ENCODE measurements at places on chromosomes 4 and X. TPM values are rescaled to one million over a fixed set of nuclear protein-coding genes. Genes with fewer than 3 reads are reported as not detected.
A peak's percentile ranks its signal among the peaks of the same experiment; 100 is the strongest.

DNA sequence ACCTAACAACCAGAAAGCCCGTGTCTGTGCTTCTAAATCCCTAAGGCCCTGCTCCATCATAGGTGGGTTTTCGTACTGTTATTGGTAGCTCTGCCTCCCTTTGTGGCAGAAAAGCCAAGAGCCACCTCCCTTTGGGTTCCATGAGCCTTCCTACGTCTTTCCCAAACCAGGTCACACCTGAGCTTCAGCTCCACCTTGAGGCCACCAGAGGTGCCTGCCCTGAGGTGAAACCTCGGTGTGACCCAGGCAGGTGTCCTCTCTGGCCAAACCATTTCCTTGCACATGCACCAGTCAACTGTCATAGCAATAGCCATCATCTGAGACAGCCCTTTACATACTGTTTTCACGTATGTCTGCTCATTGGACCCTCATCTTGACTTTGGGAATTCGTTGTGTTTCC is 188.0 kb upstream of the RBPJ start:
- no peak for DNase-seq

DNA sequence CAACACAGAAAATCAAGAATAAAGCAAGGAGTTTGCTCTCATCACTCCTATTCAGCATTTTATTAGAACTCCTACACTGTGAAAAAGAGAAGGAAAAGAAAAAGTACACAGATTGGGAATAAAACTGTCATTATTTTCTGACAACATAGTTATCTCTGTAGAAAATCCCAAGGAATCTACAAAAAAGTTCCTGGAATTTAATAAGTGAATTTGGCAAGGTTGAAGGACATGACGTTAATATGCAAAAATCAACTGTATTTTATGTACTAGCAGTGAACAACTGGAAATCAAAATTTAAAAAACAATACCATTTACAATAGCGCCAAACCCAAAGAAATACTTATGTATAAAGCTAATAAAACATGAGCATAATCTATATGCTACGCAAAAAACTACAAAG is 26.3 kb downstream of the CHIC2 start:
- DNase-seq = no peak

Gene FAM9B
- not detected for polyA plus RNA-seq

GRCh38 chrX:129235903-129236302 is 287.4 kb downstream of the SMARCA1 start:
- DNase-seq = no peak

GRCh38 chr4:74665346-74665745 is 129.0 kb downstream of the BTC start:
- peak; percentile 67 for DNase-seq

DNA sequence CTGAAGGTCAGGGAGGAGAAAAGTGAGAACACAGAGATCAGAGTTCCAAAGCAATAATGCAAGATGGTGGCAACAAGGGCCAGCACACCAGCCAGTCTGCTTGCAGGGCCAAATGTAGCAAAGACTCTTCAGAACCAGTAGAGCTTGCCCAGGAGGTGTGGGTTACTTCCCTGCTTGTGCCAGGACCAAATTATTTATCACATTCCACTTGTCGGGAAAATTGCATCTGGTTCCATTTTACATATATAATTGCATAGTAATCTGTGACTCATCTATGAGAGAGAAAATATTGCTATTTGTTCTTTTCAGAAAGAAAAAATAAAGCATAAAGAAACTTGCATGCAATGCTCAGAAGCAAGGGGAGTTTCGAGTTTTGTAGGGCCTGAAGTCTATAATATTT is 41.4 kb downstream of the MAML3 start:
- DNase-seq = no peak

DNA sequence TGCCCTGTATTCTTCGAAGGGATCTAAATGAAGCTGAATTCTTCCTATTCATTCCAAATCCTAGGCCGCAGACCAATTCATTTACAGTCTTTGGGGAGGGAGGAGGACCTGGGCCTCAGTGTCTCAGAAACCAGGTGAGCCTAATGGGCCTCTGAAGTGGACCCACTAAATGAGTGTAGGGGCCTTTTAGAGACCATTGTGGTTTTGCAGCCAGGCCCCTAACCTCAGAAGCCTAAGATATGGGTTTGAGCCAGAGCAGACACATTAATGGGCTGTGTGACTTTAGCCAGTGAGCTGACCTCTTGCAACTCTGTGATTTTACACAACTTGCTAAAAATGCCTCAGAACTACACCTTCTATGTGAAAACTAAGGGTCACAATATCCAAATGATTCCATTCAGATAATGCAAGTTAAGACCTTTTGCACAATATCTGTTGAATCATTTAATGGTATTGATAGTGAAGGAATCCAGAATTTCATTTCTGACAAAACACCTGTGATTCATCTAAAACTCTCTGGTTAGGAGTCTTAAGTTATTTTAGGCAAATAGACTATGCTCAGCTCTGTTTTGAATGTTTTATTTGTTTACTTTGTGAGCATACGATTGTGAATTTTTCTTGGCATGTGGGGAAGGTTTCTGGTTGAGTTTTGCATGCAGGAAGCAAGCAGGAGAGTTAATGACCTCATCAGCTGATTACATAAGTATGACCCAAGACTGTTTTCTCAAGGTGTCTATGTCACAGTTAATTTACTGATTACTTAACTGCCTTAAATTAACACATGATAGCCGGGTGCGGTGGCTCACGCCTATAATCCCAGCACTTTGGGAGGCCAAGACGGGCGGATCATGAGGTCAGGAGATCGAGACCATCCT is 75.0 kb downstream of the EVC start:
- DNase-seq = peak; percentile 20

GRCh38 chrX:150767475-150768131 is 74.4 kb downstream of the MTMR1 start:
- peak; percentile 44 for DNase-seq

GRCh38 chr4:153438916-153439756 is 27.0 kb upstream of the TMEM131L start:
- DNase-seq = no peak

DNA sequence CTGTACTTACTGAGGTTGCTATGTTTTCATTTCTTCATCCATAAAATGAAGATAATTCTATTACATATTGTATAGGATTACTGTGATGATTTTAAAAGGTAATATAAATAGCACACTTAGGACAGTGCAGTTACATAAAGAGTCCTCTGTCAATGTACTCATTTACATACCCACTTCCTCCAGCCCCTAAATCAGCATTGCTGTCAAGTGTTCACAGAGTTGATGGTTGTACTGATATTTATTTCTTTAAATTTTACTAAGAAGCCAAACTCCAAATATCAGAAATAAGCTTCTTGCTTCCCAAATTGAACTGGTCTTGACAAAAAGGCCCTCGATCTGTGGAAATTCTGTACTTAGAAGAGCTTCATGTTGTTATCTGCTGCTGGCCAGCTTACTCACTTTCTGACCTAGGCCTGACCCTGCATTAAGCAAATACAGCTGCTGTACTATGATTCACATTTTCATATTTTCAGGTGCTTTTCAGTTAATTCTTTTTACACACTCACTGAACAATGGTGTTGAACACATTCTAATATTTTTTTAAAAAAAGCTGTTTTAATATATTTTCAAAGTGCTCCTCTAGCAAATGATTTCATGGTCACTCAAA is 259.6 kb downstream of the UNC5C start:
- DNase-seq = peak; percentile 15

DNA sequence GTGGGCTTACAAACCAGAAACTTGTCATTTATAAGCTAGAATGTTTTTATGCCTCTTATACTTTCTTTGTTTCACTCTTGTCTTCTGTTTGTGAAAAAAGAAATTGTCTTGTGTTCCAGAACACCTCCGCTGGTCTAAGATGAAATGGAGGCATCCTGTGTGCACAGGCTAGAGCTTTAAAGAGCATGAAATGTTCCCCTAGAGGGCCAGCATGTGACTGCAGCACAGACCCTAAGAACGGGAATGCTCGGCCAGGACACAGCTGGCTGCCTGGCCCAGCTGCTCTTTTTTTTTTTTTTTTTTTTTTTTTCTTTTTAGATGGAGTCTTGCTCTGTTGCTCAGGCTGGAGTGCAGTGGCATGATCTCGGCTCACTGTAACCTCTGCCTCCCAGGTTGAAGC is 33.6 kb downstream of the SETD7 start:
- no peak for DNase-seq

DNA sequence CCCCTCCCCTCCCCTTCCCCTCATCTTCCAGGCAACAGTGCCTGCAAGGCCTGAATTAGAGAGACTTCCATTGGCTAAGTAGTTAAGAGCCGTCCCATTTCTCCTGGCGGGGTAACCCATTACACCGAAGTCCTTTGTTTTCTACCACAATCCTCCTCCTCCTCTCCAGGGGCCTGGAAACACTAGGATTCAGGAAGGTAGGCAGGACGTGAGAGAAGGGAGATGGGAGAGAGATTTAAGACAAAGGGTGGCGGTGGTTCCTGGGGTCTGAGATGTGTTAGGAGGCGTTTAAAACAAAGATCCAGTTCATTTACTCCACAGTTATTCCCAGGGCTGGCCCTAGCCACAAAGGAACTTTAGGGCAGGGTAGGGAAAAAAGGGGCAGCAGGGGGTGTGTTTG is 28.0 kb downstream of the NYX start:
- no peak for DNase-seq

- DNase-seq = peak; percentile 45
Measured at GRCh38 chr4:94447754-94448411, 3.9 kb upstream of the PDLIM5 start.

DNA sequence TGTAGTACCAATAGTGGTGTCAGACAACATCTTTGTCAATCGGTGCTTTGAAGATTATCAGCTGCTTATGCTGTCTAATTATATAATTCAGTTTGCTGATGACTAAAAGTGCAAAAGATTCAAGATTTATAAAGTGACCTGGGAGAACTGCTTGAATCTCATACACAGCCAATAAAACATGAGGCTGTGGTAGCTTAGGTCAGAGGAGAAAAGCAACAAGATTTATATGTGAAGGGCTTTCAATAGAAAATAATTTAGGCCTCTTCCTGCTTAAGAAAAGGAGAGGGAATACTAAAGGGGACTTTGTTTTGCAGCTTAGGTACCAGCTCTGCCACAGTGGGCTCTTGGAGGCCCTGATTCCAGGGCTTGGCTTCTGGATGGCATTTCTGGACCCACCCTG is 111.0 kb upstream of the MAD2L1 start:
- DNase-seq = no peak

DNA sequence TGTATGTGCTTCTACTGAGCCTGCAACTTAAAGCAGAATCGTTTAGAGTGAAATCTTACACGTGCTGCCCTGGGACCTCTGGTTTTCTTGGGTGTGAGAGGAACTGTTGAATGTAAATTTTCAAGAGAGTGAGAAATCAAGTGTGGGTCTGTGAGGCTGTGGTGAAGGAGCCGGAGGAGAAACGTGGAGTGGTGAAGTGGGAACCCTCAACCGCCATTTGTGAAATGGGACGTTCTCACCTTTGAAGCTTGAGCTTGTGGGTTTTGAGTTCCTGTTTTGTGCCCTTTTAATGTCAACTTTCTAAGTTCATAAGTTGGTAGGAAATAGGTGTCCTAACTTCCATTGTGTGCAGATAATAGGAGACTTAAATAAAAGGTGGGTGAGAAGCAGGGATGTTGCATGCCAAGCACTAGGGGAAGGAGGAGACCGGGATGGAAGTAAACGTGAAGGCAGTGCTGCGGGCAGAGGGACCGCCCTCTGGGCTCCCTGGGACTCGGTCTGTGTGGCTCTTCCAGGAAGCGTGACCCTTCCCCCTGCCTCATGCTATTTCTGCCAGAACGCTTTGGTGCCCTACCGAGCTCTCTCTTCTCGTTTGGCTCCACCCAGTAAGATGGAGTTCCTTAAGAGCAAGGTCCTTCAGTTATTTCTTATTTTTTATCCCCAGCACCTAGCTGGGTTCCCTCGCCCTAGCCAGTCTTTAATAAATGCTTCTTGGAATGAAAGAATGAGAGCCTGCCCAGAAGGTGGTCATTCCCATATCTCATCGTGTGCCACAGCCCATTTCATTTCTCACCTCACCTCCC is 56.0 kb downstream of the TMEM131L start:
- no peak for DNase-seq

Gene OTC
- polyA plus RNA-seq = not detected
